ENCODE measurements at places on chromosomes 1 and 21. TPM values are rescaled to one million over a fixed set of nuclear protein-coding genes. Genes with fewer than 3 reads are reported as not detected.

CDK11A gene
- 70.6 TPM for total RNA-seq

XCL2 gene
- total RNA-seq = 191 TPM

MXRA8 gene
- 0.98 TPM for total RNA-seq

RHD gene
- total RNA-seq = not detected

OR2G6 gene
- total RNA-seq = not detected

ABL2 gene
- 8.4 TPM for total RNA-seq
